NCI-H1694 treated with DMSO at 0.1 percent for 48 hours (cell line): ENCODE measurements at places on chromosomes 2 and 18.

DNA sequence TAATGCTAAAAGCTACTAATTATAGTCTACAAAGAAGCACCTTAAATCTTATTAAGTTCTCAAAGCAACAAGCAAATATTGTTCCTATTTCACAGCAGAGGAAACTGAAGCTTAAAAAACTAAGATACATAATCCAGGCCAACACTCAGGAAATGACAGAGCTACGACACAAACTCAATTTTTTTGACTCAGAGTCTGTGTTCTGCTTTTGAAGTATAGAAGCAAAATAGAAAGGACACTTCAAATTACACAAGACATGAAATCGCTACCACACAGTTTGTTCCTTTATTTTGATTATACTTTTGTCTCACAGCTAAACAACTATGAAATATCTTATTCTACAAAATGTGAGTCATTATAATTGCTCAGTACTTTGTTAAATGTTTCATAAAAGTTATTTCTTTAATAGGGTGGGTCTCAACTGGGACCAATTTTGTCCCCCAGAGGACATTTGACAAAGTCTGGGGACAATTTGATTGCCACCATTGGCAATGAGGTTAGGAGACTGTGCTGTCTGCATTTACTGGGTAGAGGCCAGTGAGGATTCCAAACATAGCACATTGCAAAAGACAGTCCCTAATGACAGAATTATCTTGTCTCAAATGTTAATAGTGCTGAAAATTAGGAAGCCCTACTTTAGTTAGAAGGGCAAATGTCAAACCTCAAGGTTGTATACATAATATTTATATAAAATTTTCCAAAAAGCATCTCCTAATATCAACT lies 101.5 kb upstream of the GRB14 start:
- no peak for DNase-seq

DNA sequence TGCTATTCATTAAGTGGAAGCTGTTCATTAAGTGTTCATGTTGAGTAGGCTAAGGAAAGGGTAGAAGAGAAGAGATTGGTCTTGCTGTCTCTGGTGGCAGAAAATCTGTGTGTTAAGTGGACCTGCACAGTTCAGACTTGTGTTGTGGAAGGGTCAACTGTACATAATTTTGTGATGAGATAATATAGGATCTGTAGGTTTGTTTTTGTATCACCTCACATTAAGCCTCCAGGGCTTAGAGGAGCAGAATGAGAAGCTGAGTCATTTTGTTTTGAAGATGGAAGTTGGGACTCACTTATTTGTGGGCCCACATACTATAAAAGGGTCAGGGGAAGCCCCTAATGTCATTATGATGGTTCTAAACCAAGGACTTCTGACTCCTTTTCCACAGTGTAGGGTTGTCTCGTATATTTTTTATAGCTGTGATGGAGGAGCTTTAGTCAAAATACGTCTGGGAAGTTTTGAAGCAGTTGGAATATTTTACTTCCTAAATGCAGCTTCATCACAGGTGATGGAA lies 18.2 kb downstream of the PMS1 start:
- DNase-seq = no peak

- peak; percentile 32 for DNase-seq
Measured at GRCh38 chr2:231800493-231801091, 14.3 kb downstream of the COPS7B start.

- DNase-seq = peak; percentile 71
Measured at GRCh38 chr2:240851078-240851991, 17.3 kb upstream of the AGXT start.
